NCI-H1048 (cell line): ENCODE measurements at places on chromosomes 2 and 18.

DNA sequence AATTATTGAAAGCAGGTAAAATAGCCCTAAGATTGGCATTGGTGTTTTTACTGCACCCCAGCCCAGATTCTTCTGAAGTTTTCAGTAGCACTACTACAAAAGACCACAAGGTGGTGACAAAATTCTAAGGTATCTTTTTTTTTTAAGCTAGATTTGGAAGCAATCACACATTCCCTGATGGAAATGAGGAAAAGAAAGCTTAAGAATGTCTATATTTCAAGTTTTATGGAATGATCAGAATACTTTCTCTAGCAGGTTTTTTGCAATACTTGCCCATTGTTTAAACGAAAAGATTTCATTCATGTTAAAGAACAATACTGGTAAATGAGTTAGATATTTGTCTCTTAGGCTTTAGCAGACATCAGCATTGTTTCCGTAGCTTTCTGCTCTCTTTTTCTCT lies 32.1 kb upstream of the ZNF638 start:
- no peak for DNase-seq

DNA sequence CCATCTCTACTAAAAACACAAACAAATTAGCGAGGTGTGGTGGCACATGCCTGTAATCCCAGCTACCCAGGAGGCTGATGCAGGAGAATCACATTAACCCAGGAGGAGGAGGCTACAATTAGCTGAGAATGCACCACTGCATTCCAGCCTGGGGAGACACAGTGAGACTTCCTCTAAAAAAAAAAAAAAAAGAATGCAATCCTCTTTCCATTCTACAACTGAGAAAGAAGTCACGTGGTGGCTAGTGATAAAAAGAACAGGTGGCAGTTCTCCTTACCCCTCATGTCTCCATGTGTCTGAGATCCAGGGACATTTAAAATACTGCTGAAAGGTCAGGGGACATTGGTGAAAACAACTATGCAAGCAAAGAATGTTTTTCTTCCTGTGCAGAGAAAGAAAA lies 24.4 kb upstream of the GPR39 start:
- no peak for DNase-seq

DNA sequence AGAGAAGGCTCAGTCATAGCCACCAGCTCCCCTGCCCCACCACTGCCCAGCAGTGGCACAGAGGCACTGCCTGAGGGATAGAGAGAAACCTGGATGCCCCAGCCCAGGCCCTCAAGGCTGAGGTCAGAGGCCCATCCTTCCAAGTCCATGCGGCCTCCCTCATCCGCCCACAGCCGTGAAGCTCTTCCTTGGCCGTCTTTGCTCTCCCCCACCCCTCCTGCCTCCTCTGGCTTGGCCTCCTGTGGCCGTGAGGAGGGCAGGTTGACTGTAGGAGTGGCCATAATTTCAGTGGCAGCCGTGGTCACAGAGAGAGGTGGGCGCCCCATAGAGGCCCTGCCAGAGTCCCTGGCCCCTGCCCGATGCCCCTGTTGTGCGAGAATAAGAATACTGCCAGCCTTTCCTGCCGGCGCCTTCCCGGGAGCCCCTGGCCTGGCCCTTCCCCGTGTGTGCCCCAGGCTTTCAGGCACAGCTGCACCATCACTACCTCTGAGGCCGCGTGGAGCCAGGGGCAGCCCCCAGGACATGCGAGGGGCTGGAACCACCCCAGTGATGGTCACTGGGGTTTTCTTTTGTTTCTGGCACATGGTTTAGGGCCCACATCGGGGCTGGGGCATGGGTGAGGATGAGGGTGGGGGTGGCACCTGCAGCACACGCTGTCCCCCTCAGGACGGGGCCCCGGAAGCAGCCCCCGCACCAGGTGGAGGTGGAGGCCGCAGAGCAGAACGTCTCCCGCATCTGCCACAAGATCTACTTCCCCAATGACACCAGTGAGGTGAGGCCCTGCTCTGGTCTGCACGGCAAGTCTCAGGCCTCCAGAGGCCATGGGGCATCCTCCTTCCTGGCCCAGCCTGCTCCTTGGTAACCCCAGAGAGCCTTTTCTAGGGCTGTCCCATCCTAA lies 13.1 kb upstream of the GPR17 start:
- no peak for DNase-seq

GRCh38 chr2:233385489-233386044 lies 31.3 kb downstream of the DGKD start:
- no peak for DNase-seq

DNA sequence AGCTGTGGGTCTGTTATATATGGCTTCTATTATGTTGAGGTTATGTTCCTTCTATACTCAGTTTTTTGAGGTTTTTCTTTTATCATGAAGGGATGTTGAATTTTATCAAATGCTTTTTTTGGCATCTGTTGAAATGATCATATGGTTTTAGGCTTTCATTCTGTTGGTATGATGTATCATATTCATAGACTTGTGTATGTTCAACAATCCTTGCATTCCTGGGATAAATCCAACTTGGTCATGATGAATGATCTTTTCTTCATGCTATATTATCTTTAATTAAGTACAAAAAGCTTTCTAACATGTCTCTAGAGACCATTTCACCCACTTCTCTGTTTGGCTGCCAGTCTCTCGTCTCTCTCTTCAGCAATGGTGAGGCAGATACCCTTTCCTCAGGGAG lies 54.2 kb downstream of the MDH1 start:
- DNase-seq: no peak

GRCh38 chr2:217870528-217871011 lies 132.2 kb downstream of the TNS1 start:
- DNase-seq: no peak

DNA sequence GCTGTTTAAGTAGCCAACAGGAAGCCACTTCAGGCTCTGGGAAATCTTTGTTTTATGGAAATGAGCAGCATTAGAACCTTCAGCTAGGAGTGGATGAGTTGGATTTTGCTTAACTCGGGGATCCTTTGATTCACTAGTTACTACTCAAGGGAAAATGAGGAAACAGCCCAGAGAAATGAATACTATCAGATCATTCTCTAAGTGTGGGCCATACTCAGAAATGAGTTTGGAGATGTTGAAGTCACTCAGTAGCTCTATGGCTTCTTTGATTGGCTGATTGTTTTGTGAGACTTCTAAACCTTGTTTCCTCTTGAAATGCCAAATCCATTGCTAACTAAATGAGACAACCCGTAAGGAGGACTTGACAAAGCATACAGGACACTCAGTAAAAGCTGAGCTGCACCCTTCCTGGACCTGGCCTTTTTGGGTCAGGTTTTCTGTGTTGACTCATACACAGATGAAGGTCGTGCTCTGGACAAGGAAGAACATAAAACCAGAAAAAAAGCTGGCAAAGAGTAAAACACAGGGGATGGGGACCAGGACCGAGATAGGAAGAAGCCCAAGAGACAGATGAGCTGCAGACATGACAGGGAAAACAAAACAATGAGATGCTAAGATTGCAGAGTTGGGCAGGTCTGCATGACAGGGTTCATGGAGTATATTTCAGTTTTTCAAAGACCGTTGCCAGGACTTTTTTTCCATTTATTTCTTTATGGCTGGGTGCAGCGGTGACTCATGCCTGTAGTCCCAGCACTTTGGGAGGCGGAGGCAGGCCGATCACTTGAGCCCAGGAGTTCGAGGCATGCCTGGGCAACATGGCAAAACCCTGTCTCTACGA lies 41.6 kb downstream of the INO80C start:
- DNase-seq: no peak

DNA sequence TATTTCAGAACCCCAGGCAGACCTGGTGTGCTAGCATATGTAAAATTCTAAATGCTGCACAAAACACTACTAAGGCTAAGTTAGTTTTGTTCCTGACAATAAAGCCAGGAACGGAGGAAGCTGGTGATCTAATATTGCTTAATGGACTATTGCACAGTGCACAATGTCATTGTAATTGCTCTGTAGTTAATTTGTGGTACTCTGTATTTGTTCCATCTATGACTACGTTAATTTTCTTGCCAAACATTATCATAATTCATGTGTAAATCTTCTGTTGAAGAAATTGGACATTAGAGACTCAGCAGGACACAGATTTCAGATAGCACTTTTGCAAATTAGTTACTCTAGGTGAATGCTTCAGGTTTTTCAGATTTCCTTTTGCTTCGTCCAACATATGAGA lies 232.3 kb downstream of the RIT2 start:
- no peak for DNase-seq

- DNase-seq: no peak
Observed at GRCh38 chr2:149037851-149038250, 648 bp upstream of the LYPD6B start.

GRCh38 chr2:109270505-109271312 lies 141.7 kb downstream of the SH3RF3 start:
- no peak for DNase-seq

DNA sequence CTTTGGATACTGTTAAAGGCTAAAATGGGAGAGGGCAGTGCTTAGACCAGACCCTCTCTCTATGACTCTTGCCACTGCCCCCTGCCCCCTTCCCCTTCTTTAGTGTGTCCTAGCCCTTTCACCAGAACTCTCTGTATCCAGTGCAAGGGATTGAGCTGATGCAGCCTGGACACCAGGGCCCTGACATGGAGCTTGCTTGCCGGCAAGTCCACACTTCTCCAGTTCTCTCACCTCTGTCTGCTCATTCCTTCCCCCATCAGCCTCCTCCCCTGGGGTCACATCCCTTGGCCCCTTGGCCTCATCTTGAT lies 1.5 kb upstream of the WNT6 start:
- no peak for DNase-seq

DNA sequence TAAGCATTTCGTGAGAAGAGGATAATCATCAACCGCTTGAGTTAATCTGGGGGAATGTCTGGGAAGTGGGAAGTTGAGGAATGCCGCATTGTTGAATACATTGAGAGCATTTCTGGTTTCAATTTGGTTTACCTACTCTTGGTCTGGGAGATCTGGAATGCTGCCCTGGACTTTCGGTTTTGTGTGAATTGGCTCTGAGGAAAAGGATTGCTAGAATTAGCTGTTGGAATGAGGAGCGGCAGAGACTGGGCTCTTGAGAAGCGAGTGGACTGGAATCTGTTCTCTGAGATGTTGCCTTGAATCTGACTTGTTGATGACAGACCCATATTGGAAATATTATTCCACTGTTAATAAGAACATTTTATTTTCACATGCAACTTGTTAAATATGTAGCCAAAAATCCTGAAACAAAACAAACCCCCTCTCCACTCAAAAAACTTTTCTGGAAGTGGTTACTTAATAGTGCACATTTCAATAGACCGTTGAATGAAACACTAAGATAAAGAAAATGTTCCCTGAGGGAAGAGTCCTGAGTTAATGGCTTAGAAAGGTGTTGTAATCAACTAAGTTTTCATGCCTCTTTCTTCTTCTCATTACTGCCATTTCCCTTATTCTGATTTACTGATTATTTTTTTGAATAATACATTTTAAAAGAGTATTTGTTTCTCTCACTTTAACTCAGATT lies 50.8 kb downstream of the PTPRM start:
- no peak for DNase-seq

GRCh38 chr18:61470031-61470674 lies 136.9 kb downstream of the CDH20 start:
- no peak for DNase-seq

GRCh38 chr2:222483513-222484039 lies 59.2 kb downstream of the SGPP2 start:
- no peak for DNase-seq

DNA sequence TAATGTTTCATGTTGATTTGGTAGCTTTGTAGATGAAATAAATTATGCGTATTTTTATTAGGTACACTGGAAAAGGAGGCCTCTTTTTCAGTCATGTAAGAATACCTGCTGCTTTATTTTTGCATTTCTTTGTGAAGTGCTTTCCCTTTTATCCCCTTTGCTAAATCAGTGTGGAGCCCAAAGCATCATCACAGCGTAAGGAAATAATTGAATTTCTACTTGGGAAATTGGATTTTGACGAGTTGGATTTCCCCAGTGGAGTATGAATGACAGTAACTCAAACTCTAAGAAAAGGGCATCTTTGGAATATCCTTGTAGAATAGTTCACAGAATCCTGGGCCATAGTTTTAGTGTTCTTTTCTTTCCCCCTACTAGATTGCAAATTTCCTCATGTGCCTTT lies 97.2 kb downstream of the KCNJ3 start:
- DNase-seq: no peak

DNA sequence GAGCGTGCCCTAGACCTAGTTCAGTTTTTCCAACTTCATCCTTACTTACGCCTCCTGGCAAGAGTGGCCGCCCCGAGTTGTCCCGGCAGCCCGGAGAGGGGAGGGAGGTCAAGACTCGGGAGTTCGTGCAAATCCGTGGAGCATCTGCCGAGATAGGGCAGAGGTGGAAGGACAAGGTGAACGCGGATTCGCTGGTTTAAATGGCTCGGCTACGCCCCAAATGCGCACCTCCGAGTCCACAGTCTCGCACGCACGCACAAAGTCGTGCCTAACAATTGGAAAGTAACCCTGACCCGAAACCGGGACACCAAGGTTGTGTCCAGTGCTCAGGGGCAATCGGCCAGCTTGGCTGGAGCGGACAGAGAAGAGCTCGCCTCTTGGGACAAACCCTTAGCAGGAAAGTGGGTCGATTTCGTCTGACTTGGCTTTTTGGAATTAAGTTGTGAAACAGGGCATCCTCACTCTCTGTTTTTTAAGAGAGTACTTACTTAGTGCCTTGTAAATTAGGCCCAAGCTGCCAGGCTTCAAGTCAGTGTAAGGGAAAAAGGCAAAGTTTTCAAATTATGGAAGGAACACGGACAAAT lies 726 bp upstream of the SS18 start:
- no peak for DNase-seq

DNA sequence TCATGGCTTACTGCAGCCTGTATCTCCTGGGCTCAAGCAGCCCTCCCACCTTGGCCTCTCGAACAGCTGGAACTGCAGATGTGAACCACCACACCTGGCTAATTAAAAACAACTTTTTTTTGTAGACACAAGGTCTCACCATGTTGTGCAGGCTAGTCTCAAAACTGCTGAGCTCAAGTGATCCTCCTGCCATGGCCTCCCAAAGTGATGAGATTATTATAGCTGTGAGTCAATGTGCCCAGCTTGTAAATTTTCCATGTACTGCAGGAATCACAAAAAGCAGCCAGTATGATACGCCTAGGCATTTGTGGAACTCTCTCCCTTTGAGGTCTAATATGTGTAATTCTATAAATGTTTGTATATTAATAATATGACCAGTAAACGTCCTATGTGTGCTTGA lies 59.9 kb downstream of the MSH6 start:
- no peak for DNase-seq

DNA sequence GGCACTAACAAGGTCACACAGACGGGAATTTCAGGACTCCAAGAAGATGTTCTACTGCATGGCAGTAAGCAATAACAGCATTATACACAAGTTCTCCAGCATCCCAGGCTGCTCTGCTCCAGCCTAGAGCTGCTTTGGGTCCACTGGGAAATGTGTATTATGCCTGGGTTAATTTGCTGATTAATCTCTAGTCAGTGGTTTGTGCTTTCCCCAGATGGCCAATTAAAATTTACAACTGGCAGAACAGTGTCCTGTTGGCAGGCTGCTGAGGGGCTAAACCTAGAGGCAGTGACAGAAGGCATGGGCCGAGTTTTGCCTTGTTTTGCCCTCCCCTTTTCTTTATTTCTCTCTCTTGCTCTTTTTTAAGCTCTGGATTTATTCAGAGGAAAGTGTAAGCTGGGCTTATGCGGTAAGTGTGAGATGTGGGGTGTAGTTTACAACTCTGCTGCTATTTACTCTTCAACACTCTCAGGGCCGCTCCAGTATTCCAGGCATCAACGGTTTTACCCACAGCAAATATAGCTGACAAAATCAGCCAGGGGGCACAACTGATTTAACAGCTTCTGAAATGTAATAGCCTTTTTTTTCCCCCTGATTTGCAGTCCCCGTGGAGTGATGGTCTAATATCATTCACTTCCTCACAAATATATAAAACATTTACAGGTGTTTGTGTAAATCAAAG lies 348.0 kb downstream of the GPD2 start:
- no peak for DNase-seq
